ENCODE measurements at places on chromosomes 2 and 18.

DNA sequence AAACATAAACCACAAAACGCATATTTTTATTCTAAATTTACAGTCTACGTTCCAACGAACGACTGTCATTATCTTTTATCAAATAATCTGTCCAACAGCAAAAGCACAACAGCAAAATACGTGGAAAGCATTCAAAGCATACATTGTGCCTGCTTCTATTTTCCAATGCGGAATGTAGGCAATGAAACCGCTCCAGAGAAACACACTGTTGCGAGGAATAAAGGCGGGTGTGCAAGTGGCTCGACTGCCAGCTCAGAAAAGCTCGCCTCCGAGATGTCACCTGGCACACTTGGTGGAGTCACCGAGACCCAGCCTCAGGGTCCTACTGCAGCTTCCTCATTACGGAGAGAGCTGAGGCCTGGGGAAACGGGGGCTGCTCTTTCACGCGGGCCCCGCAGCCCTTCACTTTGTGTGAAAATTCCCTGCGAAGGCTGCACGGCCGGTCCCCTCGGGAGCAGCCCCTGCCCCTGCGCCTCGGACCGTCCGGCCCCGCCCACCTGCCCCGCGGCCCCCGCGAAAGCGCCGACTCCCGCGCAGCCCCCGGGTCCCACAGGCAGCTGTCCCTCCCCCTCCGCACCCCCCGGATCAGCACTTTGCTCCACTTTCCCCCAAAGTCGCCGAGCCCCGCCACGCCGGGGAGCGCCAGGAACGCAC, 752 bp downstream of the MGAT4A start:
- peak overlapping the region; percentile 81 for H3K27ac ChIP-seq
- peak overlapping the region; percentile 47 for H3K4me3 ChIP-seq
- H3K4me1 ChIP-seq: no peaks in the 10 kb centered on the region
- peak; percentile 35 for DNase-seq

DNA sequence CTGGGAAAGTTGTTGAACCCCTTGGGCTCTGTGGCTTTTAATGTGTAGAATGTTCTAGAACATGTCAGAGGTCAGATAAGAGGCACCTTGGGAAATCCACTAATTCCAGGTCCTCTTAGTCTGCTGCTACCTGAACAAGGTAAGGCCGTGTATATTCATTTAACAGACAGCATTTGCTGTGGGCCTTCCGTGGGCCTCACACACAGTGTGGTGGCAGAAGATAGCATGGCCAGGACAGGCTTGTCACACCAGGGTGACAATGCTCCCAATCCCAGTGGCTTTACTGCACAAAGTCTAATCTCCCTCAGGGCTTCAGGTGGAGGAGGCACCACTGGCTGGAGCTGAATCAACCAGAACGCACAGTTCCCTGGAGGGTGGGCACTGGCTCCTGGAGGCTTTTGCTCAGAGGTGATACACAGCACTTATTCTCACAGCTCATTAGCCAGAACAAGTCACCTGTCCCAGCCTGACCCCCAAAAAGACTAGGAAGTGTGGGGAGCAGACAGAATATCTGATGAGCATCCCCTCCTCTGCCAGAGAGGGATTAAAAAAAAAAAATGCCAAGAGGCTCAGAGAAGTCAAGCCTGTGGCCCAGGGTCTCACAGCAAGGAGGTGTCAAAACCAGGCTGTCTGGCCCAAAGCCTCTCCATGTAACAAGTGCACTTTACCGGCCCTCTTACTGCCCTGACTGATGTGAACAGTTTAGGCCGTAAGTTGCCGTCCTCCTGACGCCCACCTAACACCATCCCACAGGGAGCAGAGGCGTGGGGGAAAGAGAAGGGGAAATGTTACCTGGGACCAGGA, 216.9 kb upstream of the RAB6C start:
- no peaks in the 10 kb centered on the region for H3K36me3 ChIP-seq
- DNase-seq: no peak
- H3K4me3 ChIP-seq: no peak overlapping the region
- H3K27me3 ChIP-seq: no peaks in the 10 kb centered on the region
- no peak overlapping the region for H3K27ac ChIP-seq
- no peaks in the 10 kb centered on the region for H3K4me1 ChIP-seq

DNA sequence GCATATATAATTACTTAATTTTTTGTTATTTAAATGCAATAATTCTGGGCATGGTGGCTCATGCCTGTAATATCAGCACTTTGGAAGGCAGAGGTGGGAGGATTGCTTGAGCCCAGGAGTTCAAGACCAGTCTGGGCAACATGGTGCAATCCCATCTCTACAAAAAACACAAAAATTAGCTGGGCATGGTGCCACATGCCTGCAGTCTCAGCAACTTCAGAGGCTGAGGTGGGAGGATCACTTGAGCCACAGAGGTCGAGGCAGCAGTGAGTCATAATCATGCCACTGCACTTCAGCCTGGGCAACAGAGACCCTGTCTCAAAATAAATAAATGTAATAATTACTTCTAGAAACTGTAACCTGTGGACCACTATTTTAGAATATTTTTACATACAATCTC, 21.5 kb upstream of the TMEM87B start:
- peak; percentile 24 for DNase-seq
- no peaks in the 10 kb centered on the region for H3K36me3 ChIP-seq
- no peaks in the 10 kb centered on the region for H3K27me3 ChIP-seq
- no peak overlapping the region for H3K4me3 ChIP-seq
- H3K4me1 ChIP-seq: no peaks in the 10 kb centered on the region

- H3K27ac ChIP-seq: peak overlapping the region; percentile 31
- peaks cover 16% of the 10 kb centered on the region for H3K4me1 ChIP-seq
- no peaks in the 10 kb centered on the region for H3K36me3 ChIP-seq
- H3K4me3 ChIP-seq: no peak overlapping the region
- DNase-seq: peak; percentile 42
Observed at GRCh38 chr18:23141104-23141999, 6.1 kb downstream of the CABLES1 start.

GRCh38 chr2:10132996-10133647, 10.6 kb downstream of the RRM2 start:
- DNase-seq: no peak
- no peak overlapping the region for H3K27ac ChIP-seq
- no peak overlapping the region for H3K4me3 ChIP-seq
- H3K27me3 ChIP-seq: no peaks in the 10 kb centered on the region
- H3K36me3 ChIP-seq: no peaks in the 10 kb centered on the region

DNA sequence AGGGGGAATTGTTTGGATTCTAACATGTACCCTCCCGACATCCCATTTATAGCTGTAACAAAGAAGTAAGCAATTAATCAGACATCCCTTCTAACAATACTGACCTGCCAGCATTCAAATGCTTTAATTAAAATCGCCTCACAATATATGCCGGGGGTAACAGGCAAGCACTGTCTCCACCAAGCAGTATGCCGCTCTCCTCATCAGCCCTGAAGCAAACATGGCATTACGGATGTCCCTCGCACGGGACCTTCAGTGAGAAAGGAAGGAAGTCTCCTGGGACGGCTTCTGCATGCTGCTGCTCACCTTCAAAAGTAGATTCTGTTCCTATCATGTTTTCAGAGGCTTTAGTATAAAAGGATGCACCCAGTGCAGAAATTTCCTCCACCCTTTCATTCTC, 292.7 kb upstream of the POU3F3 start:
- H3K4me3 ChIP-seq: no peak overlapping the region
- H3K27me3 ChIP-seq: no peaks in the 10 kb centered on the region
- H3K36me3 ChIP-seq: no peaks in the 10 kb centered on the region
- H3K4me1 ChIP-seq: no peaks in the 10 kb centered on the region
- no peak for DNase-seq

- H3K36me3 ChIP-seq: no peaks in the 10 kb centered on the region
- no peak overlapping the region for H3K4me3 ChIP-seq
- no peaks in the 10 kb centered on the region for H3K4me1 ChIP-seq
- no peak overlapping the region for H3K27ac ChIP-seq
- no peak for DNase-seq
Observed at GRCh38 chr2:206876216-206876860, 63.0 kb upstream of the CPO start.

DNA sequence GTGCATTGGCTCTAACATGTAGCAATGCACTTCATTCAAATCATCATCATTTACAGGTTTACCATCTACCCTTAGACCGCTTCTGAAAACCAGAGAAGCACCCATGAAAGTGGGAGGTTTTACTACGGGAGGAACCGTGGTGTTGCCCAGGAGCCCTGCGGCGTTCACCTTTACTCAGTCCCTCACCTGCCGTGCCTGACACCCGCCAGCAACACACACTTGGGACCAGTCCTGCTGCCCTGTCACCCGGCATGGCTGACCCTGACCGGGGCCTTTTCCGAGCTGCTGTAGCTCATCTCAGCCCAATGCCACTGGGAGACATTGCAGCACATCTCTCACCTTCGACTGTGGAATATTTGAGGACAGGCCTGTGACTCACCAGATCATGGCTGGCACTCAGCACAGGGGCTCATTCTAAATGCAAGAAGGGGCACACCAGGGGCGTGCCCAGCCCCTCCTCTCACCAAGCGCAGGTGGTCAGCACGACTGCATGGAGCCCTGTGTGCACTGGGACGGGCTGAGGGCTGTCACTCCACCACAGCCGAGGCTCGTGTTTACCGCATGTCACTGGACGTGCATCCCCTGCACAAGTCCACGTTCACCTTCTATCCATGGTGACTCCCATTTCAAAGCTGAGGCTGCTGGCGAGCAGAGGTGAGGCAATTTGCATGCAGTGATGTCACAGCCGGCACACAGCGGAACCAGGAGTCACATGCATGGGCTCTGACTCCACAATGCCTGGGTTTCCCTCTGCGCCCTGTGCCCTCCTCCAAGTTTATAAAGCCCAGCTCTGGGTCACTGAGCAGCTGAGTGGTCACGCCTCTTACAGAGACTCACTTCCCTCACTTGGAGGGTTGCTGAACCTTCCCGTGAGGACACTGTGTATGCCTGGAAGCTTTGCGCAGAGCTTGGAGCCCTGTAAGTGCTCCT, 76.7 kb upstream of the SNTG2 start:
- no peaks in the 10 kb centered on the region for H3K36me3 ChIP-seq
- no peak overlapping the region for H3K4me3 ChIP-seq
- no peaks in the 10 kb centered on the region for H3K27me3 ChIP-seq
- no peak overlapping the region for H3K27ac ChIP-seq
- no peaks in the 10 kb centered on the region for H3K4me1 ChIP-seq
- no peak for DNase-seq

DNA sequence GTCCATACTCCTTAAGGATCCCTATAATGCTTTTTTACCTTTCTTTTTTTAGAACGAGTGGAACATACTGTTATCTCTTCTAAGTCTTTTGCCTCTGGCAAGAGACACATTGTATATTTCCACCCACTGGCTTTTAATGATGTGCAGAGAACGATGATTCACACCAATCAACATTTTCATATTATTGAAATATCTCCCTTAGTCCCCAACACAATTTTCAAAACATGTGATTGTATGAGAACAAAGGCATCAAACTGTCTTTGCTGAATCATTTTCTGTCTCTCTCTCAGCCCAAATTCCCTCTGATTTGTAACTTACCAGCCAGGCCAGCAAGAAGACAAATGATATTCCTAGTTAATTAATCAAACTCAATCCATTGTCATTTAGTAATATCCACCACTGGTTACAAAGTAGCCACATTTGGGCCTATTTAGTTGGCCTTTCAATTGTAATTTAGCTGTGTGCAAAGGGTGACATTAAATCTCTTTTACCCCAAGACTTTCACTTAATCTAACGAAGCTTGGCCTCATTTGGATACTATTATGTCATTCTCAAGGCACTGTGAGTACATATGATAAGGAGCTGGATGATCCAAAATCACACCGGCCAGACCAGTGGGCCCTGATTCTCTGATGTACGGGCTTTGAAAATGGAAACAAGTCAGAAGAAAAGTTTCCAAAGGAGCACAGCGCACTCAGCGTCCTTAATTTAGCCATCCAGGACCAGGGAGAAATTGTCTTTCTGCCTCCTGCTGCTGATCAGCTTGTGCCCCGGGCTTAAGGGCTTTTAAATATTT, 185.1 kb downstream of the SCG2 start:
- H3K4me1 ChIP-seq: peaks cover 5% of the 10 kb centered on the region
- peak; percentile 57 for DNase-seq
- no peaks in the 10 kb centered on the region for H3K36me3 ChIP-seq
- no peak overlapping the region for H3K4me3 ChIP-seq
- H3K27ac ChIP-seq: peak overlapping the region; percentile 80
- no peaks in the 10 kb centered on the region for H3K27me3 ChIP-seq

- H3K4me1 ChIP-seq: no peaks in the 10 kb centered on the region
- no peaks in the 10 kb centered on the region for H3K27me3 ChIP-seq
- H3K36me3 ChIP-seq: no peaks in the 10 kb centered on the region
- no peak for DNase-seq
- H3K4me3 ChIP-seq: no peak overlapping the region
- no peak overlapping the region for H3K27ac ChIP-seq
Observed at GRCh38 chr2:144894612-144895599, 375.0 kb upstream of the ZEB2 start.

- peak; percentile 69 for DNase-seq
- H3K4me3 ChIP-seq: peak within 1 kb of the TSS; percentile 18
Observed at GRCh38 chr2:170715062-170715931, at the start of gene SP5. SP5 (plus strand) TSS chr2:170715337; CDS start chr2:170715513, 176 bp downstream.

DNA sequence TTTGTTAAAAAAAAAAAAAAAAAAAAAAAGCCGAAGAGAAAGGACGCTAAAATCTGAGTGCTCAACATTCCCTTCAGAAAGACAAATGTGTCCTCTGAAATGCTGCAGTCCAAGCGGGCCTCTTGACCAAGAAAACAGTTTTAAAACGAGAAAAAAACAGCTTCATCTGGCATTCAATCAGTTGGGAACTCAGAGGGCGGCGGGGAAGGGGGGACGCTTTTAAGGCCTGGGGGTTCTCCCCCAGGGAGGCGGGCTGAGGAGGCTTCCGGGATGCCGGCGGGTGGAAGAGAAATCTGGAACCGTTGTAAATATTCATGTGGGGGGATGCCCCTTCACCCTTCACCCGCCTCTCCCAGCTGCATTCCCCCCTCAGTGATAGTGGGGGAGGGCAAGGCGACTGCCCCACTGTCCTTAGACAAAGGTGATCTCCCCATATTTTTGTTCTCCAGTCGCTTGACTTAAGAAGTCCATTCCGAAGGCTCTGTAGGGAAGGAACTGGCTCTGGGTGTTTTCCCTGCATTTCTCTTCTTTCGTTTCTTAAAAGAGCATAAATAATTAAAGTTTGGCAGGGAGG, 3.3 kb upstream of the HOXD11 start:
- H3K4me1 ChIP-seq: peaks cover 15% of the 10 kb centered on the region
- H3K27ac ChIP-seq: peak overlapping the region; percentile 99
- peak; percentile 41 for DNase-seq
- H3K27me3 ChIP-seq: peaks cover 18% of the 10 kb centered on the region
- H3K4me3 ChIP-seq: peak overlapping the region; percentile 32
- H3K36me3 ChIP-seq: no peaks in the 10 kb centered on the region

GRCh38 chr18:49681387-49681786, 119.5 kb downstream of the LIPG start:
- no peaks in the 10 kb centered on the region for H3K27me3 ChIP-seq
- no peak overlapping the region for H3K27ac ChIP-seq
- H3K36me3 ChIP-seq: no peaks in the 10 kb centered on the region
- H3K4me1 ChIP-seq: no peaks in the 10 kb centered on the region
- no peak overlapping the region for H3K4me3 ChIP-seq

All from uterus (tissue), 4 donors.